ENCODE measurements at places on chromosomes 13 and 19.

DNA sequence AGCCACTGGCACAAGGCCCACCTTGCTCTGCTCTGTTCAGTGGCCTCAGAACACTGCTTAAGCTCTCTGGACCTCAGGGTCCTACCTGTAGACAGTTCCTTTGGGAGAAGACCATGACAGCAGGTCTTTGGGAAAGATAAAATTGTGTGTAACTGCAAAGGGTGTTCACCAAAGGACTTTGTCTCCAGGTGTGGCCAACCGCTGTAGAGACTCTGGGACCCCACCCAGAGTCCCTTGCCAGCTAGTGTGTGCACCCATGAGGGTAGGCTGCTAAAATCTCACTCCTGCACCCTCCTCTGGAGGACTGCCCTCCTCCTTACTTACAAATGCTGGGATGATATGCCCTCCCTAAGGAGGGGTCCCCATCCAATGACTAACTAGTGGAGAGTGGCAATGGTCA is 211.2 kb downstream of the TSHZ3 start:
- DNase-seq: no peak

- DNase-seq: no peak
Observed at GRCh38 chr13:20940083-20940482, 37.5 kb upstream of the XPO4 start.

DNA sequence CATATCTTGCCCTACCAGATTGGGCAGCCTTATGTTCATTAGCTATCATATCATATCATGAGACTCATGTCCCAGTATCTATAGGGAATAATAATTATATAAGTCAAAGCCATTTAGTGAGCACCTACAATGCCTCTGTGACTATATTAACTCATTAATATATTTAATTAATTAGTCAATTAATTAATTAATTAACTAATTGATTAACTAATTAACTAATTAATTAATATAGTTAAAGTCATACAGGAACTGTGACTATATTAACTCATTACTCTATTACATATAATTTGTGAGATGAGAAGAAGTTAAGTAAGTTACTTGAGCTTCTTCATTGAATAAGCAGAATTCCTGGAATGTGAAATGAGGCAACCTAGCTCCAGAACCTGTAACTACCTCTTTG is 588.3 kb upstream of the SLITRK1 start:
- DNase-seq: no peak

DNA sequence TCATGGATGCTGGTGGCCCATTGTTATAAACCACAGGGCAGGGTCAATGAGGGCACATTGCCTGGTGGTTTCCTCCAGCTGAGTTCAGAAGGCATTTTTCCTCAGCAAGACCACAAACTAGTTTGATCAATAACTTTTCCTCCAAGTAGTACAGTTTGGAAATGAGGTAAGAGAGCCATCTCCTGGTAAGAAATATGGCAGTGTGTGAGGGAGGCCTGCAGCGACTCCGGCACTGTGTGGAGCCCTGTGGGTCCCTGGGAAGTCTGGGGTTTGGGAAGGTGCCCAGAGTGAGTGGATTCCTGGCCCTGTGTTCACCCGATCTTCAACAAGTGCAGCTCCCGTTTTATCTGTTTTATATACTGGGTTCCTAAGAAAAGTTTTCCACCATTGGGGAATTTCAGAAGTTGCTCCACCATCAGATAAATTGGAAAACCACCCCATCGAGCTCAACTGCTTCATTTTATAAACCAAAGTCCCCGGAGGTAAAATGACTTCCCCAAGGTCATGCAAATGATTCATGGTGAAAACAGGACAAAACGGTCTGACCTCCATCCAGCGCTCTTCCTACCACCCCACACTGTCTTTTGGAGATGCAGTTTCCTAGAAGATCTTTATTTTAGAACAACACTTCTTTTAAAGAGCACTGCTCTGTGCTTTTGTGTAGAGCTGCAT is 148.4 kb downstream of the KATNAL1 start:
- DNase-seq: no peak

DNA sequence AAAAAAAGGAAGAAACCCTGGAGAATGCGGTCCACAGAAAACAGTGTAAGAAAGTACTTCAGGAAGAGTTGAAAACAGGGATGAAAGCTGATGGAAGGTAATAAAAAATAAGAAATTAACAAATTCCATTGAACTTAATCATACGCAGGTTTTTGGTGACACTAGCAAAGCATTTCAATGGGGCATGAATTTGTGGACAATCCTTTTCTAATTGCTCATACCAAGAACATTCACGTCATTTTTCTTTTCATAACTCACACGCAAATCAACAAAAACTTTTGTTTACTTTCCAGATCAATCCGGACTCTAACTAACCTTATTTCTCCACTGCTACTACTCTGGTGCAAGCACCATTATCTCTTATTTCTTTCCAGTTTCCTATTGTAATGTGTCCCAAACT is 1195.0 kb downstream of the SLITRK5 start:
- DNase-seq: no peak

GRCh38 chr13:25930653-25931052 is 121.2 kb downstream of the SHISA2 start:
- no peak for DNase-seq

DNA sequence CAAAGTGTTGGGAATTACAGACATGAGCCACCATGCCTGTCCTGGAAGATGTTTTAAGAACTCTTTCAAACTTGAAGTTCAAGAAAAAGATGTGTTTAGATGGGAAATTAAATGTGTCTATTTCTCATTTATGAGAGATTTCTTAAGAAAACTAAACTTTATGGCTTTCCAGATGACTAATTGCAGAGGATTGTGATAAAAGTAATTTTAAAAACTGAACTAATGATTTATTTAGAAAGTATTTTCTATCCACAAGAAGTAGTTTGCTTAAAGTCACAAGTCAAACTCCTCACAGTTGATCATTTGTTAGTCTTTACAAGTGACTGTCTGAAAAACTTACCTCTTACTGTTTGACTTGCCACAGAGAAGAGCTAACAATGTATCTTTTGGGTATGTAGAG is 89.6 kb upstream of the SPRY2 start:
- DNase-seq: no peak

DNA sequence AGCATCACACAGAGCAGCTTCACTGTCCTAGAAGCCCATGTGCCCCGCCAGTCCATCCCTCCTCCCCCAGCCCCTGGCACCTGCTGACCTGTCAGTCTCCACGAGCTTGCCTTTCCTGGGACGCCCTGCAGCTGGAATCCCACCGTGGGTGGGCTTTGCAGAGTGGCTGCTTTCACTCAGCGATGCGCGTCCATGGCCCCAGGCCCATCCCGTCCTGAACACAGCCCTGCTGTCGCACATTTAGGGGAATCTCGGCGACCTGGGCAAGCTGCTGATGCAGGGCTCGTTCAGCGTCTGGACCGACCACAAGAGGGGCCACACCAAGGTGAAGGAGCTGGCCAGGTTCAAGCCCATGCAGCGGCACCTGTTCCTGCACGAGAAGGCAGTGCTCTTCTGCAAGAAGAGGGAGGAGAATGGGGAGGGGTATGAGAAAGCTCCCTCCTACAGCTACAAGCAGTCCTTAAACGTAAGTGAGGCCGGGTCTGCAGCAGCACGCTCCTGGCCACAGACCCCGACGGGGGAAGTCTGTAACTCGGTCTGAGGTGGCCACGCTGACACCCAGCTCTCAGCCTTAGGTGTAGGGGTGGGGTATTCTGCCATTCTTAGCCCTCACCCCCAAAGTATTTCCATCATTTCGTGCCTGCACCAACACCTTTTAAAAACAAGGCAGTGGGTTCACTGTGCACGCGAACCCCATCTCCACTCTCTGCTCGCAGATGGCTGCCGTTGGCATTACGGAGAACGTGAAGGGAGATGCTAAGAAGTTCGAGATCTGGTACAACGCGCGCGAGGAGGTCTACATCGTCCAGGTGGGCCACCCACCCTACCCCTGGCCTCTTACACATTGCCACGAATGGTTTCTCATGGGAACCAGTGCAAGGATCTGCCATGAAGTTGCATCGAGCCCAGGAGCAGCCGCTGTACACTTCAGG is 18.3 kb upstream of the F7 start:
- DNase-seq: no peak

GRCh38 chr13:24985896-24986295 is 110.0 kb upstream of the PABPC3 start:
- no peak for DNase-seq

DNA sequence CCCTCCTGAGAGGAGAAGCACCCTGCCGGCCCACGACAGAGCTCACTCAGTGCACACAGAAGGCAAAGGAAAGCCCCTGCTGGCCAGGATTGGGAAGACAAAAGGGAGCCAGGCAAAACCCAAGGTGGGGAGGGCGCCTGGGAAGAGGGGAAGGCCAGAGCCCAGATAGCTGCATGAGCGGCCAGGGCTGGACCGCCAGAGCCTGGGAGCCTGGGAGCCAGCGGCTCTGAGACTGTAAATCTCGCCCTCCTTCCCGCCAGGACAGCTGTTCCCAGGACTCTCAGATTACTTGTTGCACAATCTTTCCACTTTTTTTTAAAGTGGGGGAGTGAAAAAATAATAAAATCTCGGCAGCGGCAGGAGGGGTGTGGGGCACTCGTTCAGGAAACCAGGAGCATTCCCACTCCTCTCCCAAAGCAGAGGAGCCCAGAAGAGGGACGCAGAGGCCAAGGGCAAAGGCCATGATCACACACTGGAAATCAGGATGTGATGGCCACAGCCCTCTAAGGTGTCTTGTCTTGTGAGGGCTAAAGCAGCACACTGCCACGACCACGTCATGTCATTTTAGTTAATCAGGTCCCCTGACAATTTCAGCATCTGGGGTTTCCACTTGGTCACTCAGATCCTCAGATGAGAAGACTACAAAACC is 19.6 kb upstream of the EPHX3 start:
- no peak for DNase-seq

GRCh38 chr13:31970231-31970930 is 61.2 kb upstream of the FRY start:
- DNase-seq: no peak

DNA sequence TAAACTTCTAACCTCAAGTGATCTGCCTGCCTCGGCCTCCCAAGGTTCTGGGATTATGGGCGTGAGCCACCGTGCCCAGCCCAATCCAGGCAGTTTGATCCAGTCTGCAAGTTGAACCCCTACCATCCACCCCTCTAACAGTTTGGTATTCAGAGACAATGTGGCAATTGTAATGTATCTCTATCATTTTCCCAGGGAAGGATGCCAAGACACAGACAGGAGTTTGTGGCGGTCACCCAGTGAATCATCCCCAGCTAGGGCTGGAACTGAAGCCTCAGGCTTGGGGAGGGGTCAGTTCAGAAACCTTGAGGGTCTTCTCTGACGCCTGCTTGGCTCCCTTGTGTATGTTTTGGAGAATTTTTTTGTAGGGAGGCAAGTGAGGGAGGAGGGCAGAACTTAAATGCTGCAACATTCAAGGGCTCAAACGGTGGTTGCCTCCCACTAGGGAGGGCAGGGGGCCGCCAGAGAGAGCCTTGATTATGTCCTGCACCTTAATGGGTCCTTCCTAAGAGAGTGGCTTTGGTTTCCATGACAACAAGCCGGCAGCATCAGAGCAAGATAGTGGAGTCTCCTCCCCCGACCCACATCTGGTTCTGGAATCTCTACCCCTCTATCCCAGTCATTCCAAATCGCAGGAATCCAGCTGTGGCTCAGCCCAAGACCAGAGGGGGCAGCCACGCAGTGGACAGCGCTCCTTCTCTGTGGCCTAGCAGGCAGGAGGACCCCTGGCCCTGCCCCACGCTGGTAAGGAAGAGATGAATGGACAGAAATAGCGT is 14.9 kb upstream of the FEM1A start:
- no peak for DNase-seq

All from NCI-H774 (cell line).